Fibroblast of skin of back (primary cell): ENCODE measurements at places on chromosomes 1 and 21.

- no peak for DNase-seq
Observed at GRCh38 chr1:210624722-210625121, 296.0 kb downstream of the HHAT start.

- no peak for DNase-seq
Observed at GRCh38 chr1:156483397-156483796, 17.2 kb downstream of the MEF2D start.

DNA sequence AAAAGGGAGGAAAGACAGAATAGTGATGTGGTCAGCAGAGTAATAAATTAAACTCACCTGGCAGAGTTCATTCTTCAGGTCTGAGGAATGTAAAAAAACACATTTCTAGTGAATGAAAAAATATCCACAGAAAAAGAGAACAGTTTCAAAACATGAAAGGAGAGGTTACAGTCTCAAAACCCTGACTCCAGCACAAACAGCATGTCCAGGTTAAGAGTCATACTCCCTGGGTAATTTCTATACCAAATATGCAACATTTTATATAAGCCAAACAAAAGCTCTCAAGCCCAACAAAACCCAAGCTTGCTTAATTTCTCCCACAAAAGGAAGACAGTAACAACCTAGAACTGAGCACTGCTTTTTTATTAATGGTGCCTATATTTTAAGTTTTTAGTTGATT lies 173.0 kb downstream of the NTMT2 start:
- peak; percentile 46 for DNase-seq

GRCh38 chr1:164756741-164757140 lies 197.8 kb downstream of the PBX1 start:
- DNase-seq: no peak

DNA sequence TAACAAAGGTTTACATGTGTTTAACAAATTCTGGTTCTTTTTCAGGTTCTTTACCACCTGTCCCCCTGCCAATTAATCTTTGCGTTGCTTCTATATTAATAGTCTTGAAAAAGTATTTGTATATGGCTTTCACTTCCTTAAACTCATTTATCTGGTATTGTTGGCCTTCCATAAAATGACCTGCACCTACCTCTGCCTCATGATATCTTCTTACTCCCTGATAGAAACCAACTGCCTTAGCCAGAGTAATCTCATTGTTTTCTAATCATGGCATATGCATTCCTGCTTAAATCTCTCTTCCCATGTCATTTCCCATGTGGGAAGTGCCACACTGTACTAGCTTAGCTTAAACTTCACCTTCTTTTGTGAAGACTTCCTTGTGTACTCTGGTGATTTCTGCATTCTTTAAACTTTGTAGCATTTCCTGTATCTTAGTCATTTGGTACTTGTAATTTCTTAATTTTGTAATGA lies 8.7 kb downstream of the SMG7 start:
- DNase-seq: peak; percentile 17

DNA sequence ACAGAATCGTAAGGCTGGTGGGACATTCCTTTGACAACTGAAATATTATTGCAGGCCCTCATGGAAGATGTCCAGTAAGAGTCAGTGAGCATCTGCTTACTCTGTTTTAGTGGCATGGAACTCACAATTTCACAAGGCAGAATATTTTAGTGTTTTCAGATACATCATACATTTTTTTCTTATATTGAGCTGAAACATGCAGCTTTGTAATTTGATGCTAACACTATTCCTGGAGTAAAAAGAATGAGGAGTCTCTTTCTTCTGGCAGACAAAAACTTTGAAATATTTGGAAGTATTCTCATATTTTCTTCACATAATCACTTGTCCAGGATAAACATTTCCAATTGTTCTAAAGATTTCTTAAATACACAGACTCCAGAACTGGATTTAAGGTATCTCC lies 17.7 kb downstream of the CLDN17 start:
- peak; percentile 54 for DNase-seq

DNA sequence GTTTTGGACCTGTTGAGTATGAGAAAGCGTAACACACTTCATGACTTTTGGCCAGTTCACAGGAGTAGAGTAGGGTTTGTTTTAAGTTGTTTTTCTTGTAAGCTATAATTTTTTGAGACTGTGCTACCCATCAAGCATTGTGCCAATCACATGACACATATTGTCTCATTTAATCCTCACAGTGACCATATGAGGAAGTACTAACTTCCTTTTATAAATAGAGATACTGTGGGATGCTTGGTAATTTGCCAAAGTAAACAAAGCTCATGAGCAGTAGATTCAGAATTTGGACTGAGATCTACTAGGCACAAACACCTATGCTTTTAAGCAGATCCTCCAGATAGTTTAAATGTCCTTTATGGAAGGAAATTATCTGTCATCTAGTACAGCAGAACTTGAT lies 178.3 kb downstream of the CACNA1E start:
- DNase-seq: peak; percentile 3

DNA sequence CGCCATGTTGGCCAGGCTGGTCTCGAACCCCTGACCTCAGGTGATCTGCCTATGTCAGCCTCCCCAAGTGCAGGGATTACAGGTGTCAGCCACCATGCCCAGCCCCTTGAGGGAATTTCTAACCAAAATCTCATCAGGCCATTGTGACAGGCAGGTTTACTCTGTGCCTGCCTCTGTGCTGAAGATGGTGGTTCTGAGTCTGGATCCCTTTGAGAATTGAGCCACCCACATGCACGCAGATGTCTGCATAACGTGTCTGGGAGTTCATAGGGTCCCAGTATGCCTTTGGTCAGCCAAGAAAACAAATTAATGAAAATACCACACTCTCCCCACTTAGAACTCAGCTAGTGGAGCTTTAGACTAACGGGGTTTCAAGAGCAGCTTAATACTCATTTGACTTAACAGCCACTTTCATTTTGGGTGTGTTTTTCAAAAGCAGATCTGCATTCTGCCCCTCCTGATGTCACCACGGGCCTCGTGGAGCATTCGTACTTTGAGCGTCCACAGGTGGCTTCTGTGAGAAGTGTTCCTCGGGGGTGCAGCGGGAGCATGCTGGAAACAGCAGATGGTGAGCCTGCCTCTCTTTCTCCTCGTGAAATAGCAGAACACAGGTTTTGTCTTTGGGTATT lies 45.3 kb downstream of the DIP2A start:
- DNase-seq: no peak

GRCh38 chr1:80202118-80202517 lies 1195.6 kb upstream of the ADGRL4 start:
- DNase-seq: no peak

DNA sequence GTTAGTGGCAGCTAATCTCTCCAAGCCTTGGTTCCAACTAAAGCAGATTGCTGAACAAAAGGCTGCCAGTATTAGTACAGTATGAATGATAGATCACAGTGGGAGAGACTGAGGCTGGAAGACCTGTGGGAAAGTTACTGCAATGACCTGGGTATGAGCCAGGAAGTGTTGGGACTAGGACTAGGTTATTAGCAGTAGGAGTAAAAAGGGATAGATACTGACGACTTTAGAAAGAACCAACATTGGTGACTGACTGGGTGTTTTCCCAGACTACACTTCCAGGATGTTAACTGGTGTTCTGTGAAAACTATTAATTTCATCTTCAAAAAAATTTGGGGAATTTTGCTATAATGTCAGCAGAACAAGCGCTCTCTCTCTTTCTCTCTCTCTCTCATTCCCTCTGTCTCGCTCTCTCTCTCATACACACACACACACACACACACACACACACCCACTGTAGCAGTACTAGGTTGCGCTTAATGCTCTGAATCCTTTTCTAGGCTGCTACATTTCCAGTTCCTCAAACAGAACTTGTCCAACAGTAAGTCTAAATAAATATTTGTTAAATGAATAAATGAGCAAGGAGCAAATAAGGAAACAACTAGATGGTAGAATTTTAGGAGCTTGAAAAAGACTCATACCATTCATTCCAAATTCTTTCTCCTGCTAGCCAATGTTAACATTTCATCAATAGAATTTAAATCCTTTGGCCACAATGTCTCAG lies 47.6 kb upstream of the RGS8 start:
- DNase-seq: no peak

GRCh38 chr1:240496941-240497340 lies 115.0 kb downstream of the GREM2 start:
- peak; percentile 17 for DNase-seq

DNA sequence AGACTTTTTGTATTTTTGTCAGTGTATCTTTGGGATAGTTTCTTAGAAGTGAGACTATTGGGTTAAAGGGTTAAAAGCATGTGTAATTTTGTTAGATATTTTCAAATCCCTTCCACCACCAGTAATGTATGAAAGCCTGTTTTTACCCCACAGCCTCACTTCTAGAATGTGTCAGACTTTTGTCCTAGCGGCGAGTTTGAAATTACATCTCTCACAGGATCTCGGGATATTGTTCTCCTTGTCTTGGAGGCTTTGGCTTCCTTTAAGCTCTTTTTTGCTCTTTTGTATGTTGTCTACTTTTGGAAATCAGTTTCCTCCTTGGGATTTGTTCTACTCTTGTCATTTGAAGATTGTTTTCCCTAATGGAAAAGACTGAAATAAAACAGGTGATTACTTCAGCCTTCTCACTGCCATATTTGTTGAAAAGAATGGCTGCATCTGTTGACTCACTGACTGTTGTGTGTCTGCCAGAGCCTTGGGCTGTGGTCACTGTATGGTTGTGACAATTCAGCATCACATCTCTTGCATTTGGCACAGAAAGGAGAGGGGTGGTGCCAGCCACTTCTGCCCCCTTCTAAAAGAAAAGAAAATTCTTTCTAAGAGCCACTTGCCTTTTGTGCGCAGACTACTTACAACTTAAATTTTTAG lies 22.6 kb downstream of the ST3GAL3 start:
- DNase-seq: no peak

GRCh38 chr1:22760455-22760854 lies 49.8 kb downstream of the EPHB2 start:
- DNase-seq: no peak

- DNase-seq: peak; percentile 54
Observed at GRCh38 chr1:102852613-102853012, 255.7 kb downstream of the COL11A1 start.

- no peak for DNase-seq
Observed at GRCh38 chr21:31064803-31065202, 26.5 kb upstream of the KRTAP19-8 start.

GRCh38 chr1:24939040-24939674 lies 9.1 kb upstream of the RUNX3 start:
- no peak for DNase-seq

GRCh38 chr1:98078596-98078995 lies 157.8 kb upstream of the DPYD start:
- no peak for DNase-seq

- DNase-seq: no peak
Observed at GRCh38 chr1:115880981-115881672, 40.2 kb upstream of the NHLH2 start.

DNA sequence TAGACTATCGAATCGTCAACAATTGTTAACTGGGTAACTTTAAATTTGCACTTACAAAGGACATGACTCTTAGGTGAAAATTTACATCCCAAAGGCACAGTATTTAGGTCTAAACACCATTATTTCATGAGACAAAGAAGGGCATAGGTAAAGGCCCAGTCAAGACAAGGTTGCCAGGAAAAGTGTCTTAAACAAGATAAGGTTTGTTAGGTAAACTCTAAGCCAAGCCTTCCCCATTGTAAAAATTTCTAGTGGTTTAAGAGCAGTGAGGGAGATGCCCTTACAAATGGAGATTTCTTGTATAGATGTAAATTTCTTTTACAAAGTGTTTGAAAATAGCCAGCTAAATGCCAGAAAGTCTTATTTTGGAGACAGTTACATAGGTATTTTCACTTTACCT lies 36.9 kb upstream of the FNBP1L start:
- DNase-seq: no peak

DNA sequence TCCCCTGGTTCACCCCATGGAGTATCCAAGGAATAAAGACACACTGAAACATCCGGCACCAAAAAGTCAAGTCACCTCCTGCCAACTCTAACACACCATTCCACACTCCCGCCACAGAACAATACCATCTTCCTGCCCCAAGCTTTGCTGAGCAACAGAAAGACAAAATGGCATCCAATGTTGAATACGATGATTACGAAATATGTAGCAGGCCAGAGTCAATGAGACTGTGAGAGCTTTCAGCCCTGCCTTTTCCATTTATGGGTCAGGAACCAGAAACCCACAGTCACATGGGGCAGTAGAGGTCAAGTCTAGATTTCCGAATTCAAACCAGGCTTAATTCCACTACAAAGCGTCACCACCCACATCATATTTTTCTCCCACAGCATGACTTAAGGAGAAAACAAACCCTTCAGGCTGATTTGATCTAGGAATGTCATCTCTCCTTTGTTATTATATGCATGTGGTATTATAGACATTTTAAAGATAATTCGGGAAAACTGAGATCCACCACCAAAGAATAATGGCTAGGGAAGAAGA lies 249.8 kb downstream of the SETD4 start:
- DNase-seq: peak; percentile 13

DNA sequence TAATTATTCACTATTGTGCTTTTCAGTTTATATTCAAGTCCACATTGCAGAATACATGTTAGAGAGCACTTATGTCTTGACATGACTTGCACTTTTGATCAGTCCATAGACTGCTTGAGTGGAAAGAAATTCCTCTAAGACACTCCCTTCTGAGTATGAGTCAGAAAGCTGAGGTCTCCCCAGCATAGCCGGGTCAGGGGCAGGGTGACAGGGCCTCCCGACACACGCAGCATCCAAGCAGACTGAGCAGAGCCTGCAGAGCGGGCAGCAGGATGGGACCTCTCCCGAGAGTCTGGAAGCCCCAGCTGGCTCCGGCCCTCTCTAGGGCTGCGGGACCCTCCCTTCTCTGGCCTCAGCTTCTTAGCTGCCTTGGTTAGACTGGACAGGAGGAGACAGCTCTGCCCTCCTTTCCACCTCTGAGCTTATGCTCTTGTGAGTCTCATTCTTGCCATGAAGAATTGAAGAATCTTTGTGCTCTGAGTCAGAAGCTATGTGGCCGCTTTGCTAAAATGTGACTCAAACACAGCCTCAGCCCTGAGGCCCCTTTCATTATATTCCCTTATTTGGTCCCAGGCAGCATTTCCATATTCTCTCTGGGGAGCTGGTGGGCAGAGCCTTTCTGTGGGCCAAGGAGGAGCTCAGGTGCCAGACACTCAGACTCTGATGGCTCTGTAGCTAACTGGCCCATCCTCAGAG lies 11.2 kb upstream of the CAPN2 start:
- DNase-seq: peak; percentile 99

GRCh38 chr1:202351725-202352124 lies 3.2 kb downstream of the PPP1R12B start:
- DNase-seq: no peak
